ENCODE measurements at places on chromosomes 7 and 10. TPM values are rescaled to one million over a fixed set of nuclear protein-coding genes. Genes with fewer than 3 reads are reported as not detected.

MMP21 gene
- 0.38 TPM for total RNA-seq

SPDYE18 gene
- total RNA-seq, result not detected

- peak; percentile 73 for DNase-seq
Observed at GRCh38 chr7:45077579-45077978, 11.2 kb downstream of the NACAD start.

GRCh38 chr7:1452205-1452604 lies 7.1 kb downstream of the MICALL2 start:
- no peak for DNase-seq

DNA sequence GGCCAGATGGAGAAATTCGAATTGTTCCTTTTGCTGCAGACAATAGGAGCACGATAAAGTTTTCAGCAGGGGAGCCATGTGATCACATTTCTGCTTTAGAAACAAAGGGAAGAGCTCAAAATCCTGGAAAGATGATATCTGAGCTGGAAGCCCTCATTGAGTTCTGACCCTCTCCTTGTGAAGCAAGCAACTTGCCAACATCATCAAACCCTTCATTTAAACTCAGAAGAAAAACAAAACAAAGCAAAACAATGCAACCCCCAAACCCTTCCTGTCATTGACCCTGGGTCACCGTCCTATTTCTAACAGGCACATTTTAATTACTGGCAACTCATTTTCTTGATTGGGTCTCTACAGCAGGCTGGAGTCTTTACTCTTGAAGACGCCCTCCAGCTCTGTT lies 198.3 kb upstream of the ZNF32 start:
- DNase-seq, result no peak

GRCh38 chr7:54180796-54181195 lies 361.4 kb upstream of the VSTM2A start:
- no peak for DNase-seq

GRCh38 chr7:28571405-28571804 lies 159.1 kb downstream of the CREB5 start:
- no peak for DNase-seq
